Activated naive CD4-positive, alpha-beta T cell (primary cell): ENCODE measurements at places on chromosomes 5 and 9.

DNA sequence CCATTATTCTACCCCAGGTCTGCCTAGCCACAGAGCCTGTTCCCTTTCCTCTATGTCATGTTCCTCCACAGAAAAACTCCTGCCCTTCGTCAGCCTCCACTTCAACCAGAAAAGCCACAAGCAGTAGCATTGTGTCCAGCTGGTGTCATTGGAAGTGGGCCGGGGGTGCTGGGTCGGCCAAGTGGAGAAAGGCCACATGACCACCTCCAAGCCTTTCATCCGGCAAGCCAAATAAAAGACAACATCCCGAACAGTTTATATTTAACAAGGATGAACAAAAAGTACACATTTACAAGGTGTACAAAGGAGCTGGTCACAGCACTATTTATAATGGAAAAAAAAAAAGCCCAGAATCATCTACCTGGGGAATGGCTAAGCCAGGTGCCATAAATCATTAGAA is 16.1 kb upstream of the SPOCK1 start:
- no peak for DNase-seq

DNA sequence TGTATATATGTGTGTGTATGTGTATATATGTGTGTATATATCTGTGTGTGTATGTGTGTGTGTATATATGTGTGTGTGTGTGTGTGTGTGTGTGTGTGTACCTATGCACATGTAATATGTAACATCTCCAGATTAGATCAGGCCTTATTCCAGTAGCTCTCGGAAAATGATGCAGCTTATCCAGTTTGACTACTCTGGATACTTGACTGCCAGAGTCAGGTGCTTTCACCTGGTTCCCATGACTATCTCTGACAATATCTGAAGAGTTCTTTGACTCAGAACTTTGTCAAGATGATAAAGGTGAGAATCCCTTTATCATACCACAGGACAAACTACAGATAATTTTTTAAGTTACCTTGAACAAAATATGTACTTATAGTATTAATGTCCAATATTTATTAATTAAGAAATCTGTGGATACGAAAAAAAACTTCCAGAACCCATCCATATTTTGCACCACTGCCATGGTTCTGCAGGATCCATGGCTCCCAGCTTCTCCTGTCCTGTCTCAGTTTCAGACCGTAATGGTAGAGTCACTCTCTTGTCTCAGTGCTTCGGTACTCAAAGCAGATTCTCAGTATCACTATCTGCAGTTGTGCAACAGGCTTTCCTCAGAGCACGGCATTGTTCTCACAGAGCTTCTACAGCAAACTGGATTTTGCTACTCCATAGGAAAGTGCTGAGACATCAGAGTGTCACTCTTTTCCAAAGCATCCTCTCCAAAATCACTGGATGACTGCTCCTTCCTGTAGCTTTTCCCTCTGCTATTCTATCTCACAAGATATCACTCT is 164.4 kb upstream of the SLC12A2 start:
- DNase-seq, result no peak

DNA sequence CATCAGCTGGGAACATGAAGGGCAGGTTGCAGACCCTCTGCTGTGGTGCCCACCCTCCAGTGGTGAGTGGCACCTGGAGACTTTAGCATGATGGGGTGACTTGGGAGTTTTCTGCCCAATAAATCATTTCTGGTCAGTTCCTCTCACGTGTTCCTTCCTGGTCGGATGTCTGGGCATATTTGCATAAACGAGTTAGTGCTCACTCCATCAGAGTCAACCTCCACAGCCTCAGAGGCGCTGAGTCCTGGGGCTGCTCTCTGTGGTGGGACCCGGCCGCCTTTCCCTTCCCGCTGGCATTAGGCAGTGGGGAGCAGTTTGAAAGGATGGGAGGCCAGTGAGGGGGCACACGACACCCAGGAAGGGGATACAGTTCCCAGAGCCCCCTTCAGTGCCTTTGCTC is 114.0 kb upstream of the FCN2 start:
- DNase-seq, result no peak

DNA sequence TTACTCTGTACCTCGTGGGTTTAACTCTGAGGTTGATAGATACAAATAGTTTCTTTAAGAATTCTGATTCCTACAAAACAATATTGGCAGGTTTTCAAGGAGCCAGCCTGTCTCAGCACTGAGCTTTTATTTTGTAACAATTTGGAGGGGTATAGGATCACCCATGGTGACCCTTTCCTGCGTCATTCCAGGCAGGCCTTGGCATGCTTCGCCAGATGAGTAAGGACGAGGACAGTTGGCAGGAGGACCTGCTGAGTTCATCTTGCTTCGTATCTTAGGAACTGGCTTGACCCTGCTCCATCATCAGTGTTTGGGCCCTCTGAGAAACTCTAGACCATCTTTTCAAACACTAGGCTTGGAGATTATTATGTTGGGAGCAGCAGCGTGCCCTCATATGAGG is 17.9 kb downstream of the ZNF462 start:
- DNase-seq, result no peak

GRCh38 chr9:79970146-79970425 is 398.3 kb downstream of the TLE4 start:
- DNase-seq, result no peak

GRCh38 chr5:178453224-178453623 is 137.0 kb downstream of the COL23A1 start:
- no peak for DNase-seq

DNA sequence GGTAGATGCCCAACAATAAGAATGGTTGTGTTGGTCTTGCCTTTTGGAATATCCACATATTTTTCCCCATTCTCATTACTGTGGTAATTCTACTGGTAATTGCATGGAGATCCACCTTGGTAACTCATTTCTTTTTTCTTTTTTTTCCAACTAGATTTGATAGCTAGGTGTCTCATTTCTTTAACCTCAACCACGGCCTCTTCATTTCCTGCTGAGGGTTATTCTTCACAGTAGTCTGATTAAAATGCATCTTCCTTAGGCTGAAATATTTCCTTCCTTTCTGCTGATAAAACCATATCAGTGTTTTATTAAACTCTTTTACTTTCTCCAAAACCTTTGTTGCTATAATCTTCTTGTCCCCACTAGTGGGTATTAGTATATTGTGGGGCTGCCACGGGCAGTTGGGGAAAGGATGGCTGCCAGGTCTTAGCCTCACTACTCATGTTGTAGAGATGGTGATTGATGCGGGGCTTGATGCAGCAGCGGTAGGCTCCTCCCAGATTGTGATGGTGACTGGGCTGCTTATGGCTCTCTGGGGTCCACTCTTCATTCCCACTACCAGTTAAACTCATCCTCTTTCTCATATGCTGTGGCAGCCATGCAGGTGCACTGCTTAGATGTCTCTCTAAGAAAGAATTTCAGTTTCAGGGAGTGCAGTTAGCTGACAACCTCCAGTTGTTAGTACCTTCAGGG is 35.9 kb downstream of the KIF2A start:
- DNase-seq, result no peak

- DNase-seq, result no peak
Measured at GRCh38 chr9:109311731-109312130, 9.1 kb downstream of the EPB41L4B start.

- no peak for DNase-seq
Measured at GRCh38 chr5:172985596-172985995, 2.0 kb downstream of the ATP6V0E1 start.

GRCh38 chr9:77819657-77820056 is 171.5 kb upstream of the GNA14 start:
- no peak for DNase-seq

- no peak for DNase-seq
Measured at GRCh38 chr5:42631241-42631640, 125.4 kb upstream of the CCDC152 start.

- DNase-seq, result no peak
Measured at GRCh38 chr5:160635663-160636062, 214.0 kb downstream of the PTTG1 start.

GRCh38 chr9:94148419-94148818 is 64.2 kb downstream of the PTPDC1 start:
- no peak for DNase-seq

DNA sequence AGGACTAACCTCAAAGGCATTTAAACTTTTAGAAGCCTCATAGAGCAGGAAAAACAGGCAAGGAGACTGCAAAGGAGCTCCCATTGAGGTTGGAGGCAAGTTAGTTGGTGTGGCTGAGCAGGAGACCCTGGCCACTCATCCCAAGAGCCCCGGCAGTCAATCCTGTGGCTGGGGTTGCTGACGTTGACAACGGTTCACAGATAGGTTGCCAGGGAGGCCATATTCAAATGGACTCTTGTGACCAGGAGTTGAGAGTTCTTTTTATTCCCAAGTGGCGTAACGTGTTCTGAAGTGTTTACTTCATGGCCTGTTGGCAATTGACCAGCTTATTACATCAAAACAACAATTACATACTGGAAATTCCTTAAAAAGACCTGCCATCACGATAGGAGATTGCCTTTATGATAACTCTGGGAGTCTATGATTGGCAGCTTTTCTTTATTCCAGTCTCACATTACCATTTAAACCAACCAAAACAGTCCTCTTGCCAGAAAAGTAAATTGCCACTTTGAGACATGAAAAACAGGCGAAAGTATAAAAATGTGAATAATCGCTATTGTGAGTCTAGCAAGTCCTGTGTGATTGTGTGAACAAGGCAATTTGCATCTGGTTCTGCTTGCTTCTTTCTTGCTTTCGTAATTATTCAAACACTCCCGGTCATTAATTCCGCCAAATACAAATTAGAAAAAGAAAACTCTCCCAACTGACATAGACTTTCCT is 394.9 kb downstream of the MED10 start:
- no peak for DNase-seq

DNA sequence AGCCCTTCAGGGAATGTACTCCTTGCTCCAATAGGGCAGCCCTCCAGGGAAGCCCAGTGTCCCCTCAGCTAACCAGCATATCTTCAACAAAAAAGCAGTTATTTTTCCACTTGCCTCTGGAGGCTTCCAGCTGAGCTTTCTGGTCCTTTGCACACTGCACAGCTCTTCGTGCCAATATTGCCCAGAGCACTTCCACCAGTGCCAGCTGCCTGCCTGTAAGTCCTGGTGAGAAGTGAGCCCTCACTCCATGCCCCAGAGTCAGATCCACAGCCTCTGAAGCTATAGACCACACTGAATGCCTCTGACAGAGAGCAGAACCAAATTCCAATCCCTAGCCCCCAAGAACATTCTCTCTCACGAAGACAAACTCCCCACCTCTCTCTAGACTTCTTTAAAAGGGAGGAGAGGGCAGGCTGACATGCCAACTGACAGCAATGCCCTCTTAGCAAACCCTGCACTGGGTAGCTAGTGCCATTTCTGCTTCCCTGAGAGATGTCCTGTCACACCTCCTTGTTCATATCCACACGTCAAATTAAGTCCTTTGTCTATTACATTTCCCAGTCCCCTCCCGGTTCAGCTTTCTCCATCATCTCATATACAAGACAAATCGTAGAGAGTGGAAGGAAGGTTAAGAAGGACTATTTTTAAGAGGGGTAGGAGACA is 12.7 kb upstream of the HEXB start:
- no peak for DNase-seq

DNA sequence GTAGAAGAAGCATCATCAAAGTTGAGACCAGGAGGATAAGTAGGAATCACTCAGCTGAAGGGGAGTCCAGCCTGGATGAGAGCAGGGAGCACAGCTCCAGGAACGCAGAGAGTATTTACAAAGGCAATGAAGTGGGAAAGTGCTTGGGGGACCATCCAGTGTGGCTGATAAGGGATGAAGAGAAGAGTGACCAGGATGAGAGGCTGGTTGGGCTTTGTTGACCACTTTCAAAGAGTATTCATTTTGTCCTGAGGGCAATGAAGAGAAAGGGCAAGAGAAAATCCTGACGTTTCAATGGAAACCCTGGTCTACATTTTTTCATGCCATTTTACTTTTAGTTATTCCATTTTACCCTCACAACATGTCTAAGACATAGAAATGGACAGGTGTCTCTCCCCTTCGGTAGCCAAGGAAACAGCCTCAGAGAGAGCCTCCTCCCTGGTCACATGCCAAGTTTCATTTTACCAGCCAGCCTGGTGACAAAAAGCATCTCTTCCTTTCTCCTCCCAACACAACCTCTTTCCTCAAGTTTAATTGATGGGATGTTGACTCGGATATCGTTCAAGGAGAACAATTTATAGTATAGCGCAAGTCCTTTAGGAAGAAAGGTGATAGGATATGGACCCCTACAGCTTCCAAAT is 492.7 kb upstream of the CLINT1 start:
- DNase-seq, result no peak

DNA sequence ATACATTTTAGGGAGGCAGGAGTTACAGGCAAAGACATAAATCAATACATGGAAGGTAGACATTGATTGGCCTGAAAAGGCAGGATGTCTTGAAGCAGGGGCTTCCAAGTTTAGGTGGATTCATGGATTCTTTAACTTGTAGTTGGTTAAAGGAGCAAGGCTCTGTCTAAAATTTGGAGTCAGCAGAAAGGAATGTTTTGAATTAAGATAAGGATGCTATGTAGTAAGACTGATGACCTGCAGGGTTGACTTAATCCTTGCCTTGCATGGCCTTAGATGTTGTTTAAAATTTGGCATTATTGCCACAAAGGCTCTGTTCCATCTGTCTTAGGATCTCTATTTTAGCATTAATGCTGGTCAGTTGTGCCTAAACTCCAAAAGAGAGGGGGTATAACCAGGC is 171.3 kb downstream of the C5orf15 start:
- DNase-seq, result no peak

DNA sequence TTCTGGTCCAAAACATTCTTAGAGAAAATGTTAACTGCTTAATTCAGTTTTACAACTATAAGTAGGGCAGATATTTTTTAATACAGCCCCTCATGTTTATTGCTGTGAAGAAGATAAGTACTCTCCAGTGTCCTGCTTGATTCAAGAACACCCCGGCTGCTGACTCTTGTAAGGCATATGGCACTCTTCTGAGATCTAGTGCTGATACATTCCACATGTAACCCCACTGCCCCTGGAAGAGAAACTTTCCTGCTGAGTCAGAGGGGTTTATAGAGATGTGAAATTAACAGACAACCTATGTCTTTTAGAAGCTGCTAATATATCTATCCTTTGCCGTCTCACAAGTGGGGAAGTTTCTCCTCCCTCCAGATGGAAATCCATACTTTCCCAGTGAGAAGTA is 1.0 kb upstream of the MINAR2 start:
- DNase-seq, result no peak

- no peak for DNase-seq
Measured at GRCh38 chr5:57246426-57246825, 72.6 kb downstream of the GPBP1 start.
